ENCODE measurements at places on chromosomes 1 and 21. TPM values are rescaled to one million over a fixed set of nuclear protein-coding genes. Genes with fewer than 3 reads are reported as not detected.

Gene PKP1
- total RNA-seq, result 0.03 TPM

Gene C2CD4D
- not detected for total RNA-seq

- peak; percentile 57 for DNase-seq
These were observed 10.4 kb upstream of the TMEM240 start for GRCh38 chr1:1550591-1551432.

GRCh38 chr21:39688010-39688409 lies 57.0 kb upstream of the IGSF5 start:
- DNase-seq, result no peak

GRCh38 chr1:227317523-227318015 lies 723 bp downstream of the CDC42BPA start:
- DNase-seq, result peak; percentile 69

Gene OPRD1
- 0.60 TPM for total RNA-seq

DNA sequence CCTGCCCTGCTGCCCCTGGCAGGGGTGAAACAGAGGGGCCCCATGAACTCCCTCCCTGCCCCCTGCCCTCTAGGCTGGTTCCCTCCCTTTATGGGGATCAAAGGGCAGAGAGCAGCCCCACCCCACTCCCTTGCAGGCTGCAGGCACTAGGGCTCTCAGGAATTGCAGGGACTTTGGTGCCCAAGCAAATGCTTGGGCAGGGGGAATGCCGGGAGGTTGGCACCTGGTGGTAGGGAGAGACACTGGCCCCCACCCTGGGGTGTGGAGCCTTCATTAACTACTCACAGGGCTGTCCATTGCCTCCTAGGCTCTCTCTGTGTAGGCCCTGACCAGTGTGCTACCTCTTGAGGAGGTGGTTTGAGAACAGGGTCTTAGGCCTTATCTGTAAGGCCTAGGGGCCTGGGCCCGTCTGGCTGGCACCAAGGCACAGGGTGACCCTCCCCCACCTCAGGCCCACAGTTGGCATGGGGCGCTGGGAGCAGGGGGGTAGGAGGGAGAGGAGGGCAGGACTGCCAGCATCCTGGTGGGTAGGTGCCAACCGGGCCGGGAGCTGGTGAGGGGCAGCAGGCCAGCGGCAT lies 4.7 kb downstream of the ZBTB7B start:
- DNase-seq, result no peak

Gene GPR52
- total RNA-seq, result 1.9 TPM

DNA sequence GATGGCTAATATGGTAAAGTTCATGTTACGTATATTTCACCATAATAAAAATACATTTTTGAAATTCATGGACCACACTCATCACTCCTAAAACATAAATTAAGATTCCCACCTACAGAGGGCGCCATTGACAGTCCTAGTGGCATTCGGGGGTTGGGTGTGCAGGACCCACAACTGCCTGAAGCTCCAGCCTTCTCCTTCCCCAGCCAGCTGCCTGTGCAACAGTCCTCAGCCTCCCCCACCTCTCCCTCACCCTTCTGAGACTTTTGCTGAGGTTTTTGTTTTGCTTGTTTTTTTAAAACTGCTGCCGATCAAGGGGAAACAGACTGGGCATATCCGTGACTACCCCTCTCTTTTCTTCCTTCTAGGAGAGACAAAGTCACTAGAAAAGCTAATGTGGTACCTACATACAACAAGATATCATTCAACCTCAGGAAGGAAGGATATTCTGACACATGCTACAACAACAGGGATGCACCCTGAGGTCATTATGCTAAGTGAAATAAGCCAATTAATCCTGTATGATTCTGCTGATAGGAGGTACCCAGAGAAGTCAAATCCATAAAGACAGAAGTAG lies 9.2 kb upstream of the EVA1C start:
- peak; percentile 77 for DNase-seq

DNA sequence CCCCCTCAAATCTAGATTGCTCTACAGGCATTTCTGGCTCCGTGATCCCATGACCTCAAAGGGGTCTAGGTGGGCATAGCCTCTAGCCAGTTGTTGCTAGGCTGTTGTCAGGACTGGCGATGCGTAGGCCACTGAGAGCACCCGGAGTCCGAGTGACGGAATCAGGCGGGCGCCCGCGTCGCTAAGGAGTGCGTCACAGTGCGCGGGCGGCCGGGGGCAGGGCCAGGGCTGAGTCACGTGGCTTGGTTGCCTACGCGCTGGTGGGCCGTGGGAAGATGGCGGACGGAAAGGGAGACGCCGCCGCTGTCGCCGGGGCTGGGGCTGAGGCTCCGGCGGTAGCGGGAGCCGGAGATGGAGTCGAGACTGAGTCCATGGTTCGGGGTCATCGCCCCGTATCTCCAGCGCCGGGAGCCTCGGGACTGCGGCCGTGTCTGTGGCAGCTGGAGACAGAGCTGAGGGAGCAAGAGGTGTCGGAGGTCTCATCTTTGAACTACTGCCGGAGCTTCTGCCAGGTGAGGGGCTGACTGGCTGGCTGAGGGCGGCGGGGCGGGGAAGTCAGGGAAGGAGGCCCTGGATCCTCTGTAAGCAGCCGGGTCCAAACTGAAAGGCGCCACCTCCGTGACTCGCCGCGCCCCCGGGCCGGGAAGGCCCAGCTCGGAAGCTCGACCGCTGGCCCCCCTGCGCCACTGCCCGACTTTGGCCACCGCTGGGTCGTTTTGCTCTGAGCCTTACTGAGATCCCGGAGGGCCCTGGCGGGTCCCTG lies at the start of gene RLF:
RLF (plus strand) TSS at position 263 of the 763 bp plus-strand sequence; CDS start at position 276, 13 bp downstream.
- peak; percentile 97 for DNase-seq

Gene DYNLT5
- total RNA-seq, result 13.2 TPM

- no peak for DNase-seq
These were observed 3.1 kb downstream of the KIFAP3 start for GRCh38 chr1:170071378-170071777.

- DNase-seq, result no peak
These were observed 4.8 kb downstream of the MFSD2A start for GRCh38 chr1:39959651-39960333.

- no peak for DNase-seq
These were observed 9.7 kb downstream of the KDF1 start for GRCh38 chr1:26950602-26951001.

Gene BACE2
- 8.1 TPM for total RNA-seq

Gene TRMT13
- 13.9 TPM for total RNA-seq

Gene KMO
- not detected for total RNA-seq

Gene MSH4
- 0.11 TPM for total RNA-seq

Gene HPDL
- total RNA-seq, result 1.4 TPM

GRCh38 chr1:5744911-5745799 lies 247.1 kb downstream of the NPHP4 start:
- no peak for DNase-seq

GRCh38 chr1:119331915-119332314 lies 36.7 kb upstream of the HAO2 start:
- no peak for DNase-seq

GRCh38 chr1:29801003-29801402 lies 564.7 kb downstream of the PTPRU start:
- DNase-seq, result no peak

Gene FAM3B
- not detected for total RNA-seq

- DNase-seq, result no peak
These were observed 15.0 kb upstream of the ERMAP start for GRCh38 chr1:42801832-42802473.

DNA sequence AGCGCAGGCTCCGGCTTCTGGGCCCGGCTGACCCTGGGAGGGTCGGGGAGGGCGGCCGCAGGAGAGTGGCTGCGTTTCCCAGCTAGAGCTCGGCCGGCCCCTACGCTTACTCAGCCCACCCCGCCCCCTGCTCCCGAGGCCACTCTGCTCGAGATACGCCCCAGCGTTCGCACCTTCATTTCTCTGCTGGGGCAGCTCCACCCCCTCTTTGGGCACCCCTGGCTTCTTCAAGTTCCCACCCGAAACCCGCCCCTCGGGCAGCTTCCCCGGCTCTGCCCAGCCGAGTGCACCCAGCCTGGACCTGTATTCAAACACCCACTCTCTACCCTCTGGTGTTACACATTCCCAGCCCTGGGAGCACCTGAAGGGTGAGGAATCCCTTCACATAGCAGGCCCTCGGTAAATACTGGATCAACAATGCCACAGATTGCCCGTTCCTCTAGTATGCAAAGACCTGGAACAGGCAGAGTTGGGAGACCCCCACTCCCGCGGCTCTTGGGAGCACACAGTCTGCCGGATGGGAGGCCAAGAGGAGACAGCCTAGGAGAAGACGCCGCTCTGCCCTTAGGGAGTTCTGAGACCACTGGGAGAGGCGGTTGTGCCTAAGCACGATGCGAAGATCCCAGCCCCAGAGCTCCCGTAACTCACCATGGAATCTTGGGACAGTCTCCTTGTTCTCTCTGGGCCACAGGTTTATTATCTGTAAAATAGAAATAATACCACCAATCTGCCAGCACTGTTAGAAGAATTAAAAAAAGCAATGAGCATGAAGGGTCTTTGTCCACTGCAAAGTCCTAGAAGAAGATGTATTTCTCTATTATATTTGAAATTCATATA lies 566 bp upstream of the PAQR7 start:
- DNase-seq, result no peak

Gene KISS1
- 1.4 TPM for total RNA-seq

- peak; percentile 85 for DNase-seq
These were observed 224.0 kb downstream of the FGGY start for GRCh38 chr1:59520827-59521418.

Gene CSMD2
- total RNA-seq, result 0.24 TPM

Gene TCEA3
- 203 TPM for total RNA-seq

Gene LRRC52
- total RNA-seq, result not detected

- no peak for DNase-seq
These were observed 53.2 kb upstream of the B3GALNT2 start for GRCh38 chr1:235557495-235557894.

Gene NTMT2
- total RNA-seq, result not detected

Gene RXRG
- total RNA-seq, result 247 TPM

Gene B3GALT6
- total RNA-seq, result 58.9 TPM

Gene ZNF436
- total RNA-seq, result 52.1 TPM

Gene RBP7
- 0.92 TPM for total RNA-seq

Gene INSRR
- 0.21 TPM for total RNA-seq

DNA sequence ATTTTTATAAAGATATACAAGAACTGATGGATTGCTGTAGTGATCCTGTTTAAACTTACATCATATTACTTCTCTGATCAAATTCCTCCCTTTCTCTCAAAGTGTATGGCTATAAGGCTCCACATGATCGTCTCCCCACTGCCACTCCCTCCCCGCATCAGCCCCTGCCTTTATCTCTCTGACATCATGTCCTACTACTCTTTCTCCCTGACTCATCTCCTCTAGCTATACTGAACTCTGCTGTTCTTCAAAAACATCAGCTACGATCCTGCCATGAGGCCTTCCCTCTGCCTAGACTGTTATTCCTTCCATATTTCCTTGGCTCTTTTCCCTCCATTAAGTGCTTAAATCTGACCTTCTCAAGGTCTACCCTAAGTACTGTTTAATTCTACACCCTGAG lies 22.8 kb downstream of the HFM1 start:
- peak; percentile 2 for DNase-seq

DNA sequence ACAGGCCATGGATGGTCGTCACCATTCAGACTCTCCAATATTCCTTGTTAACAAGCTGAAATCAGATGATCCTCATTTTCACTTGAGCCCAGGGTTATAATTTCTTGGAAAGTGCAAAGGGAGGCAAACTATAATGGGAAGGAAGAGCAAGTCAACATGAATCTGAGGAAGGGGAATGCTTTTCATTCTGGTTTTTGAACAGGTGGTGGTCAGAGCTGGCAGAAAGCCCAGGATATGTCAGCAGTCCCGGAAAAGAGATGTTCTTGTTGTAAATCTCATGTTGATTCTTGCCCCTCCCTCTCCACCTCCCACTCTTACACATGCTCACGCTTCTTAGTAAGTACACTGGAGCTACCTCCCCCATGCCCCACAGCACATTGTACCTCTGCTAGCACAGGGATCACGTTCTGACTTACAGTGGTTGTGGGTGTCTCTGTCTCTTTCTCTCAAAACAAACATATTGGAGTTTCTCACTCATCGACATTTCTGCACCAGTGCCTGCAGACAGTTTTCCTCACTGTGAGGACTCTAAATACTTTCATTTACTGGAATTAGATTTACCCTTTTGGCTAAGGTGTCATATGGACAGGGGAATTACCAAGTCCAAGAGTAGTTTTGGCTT lies 77.6 kb downstream of the XCL2 start:
- DNase-seq, result peak; percentile 82

GRCh38 chr1:164479242-164479641 lies 79.7 kb upstream of the PBX1 start:
- no peak for DNase-seq

Gene CFHR4
- total RNA-seq, result not detected

Gene KLHL12
- 39.3 TPM for total RNA-seq

GRCh38 chr1:161206411-161207140 lies 4.4 kb downstream of the NDUFS2 start:
- DNase-seq, result peak; percentile 76

Gene RC3H1
- total RNA-seq, result 28.1 TPM

DNA sequence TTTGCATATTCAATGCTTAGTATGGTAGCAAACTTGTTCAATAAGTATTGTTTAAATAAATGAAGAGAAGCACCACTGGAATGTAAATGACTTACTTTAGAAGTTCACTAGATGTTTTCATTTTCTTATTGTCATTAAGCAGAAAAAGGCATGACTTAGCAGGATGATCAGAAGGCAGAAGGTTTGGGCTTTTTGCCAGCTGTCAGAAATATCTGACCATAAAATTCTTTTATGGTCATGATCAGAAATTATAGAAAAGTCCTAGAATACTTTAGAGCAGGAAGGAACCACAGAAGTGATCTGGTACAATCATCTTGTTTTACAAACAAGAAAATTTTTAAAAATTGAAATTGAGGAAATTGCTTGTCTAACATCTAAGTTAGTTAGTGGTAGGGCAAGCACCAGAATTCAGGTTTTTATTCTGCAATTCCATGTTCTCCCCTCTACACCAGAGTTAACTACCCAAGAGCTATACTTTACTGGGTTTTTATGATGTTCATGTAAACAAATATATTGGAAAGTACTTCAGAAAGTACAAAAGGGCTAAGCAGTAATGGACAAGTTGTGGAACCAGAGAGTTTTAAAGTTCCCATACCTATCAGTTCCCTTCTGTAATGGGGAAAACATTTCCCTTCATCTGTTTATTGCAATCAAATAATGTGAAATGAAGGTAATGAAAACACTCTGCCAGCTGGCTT lies 10.1 kb downstream of the FMO5 start:
- no peak for DNase-seq

Gene MCOLN2
- total RNA-seq, result not detected

DNA sequence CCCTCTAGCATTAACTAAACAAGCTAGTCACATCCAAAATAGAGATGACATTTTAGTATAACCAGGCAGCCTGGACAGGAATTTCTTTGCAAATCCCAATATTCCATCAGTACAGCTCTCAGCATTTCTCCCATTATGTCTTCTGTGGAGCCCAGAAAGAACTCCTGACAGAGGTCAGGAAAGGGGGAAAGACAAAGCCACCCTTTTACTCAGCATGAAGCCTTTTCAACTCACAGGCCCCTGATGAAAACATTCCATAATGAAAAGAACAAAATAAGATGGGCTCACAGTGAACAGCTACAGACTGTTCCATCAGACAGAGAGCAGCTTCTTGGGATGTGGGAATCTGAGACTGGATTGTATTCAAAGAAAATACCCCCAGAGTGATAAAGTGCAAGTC lies 80.6 kb downstream of the TEX35 start:
- no peak for DNase-seq

Gene A3GALT2
- total RNA-seq, result not detected

Gene LRRN2
- 5.0 TPM for total RNA-seq

Gene TNFRSF9
- not detected for total RNA-seq
